Mesothelial cell of epicardium (in vitro differentiated cells): ENCODE measurements at places on chromosomes 1 and 21.

DNA sequence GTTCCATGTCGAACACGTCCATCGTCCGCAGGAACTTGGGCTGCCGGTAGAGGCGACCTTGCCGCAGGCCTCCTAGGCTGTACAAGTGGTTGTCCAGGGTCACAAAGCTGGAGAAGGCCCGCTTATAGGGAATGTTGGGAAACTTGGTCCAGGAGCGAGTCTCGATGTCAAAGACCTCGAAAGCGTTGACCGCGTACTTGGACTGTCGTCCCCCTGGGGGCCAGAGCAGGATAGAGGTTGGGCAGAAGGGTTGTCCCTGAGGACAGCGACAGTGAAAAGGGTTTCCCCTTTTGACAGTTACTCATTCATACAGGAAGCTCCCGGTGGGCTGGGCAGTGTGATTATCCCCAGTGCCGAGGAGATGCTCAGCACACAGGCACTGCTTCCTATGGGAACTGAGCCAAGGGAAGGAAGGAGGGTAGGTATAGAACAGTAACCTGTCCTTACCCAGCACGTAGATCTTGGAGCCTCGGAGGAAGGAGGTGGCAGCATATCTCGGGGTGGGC, 17.5 kb downstream of the KLHDC8A start:
- DNase-seq, result no peak
- H3K27me3 ChIP-seq, result peaks cover 35% of the 10 kb centered on the region
- no peak overlapping the region for H3K4me3 ChIP-seq
- peaks cover 5% of the 10 kb centered on the region for H3K4me1 ChIP-seq
- H3K27ac ChIP-seq, result no peak overlapping the region

DNA sequence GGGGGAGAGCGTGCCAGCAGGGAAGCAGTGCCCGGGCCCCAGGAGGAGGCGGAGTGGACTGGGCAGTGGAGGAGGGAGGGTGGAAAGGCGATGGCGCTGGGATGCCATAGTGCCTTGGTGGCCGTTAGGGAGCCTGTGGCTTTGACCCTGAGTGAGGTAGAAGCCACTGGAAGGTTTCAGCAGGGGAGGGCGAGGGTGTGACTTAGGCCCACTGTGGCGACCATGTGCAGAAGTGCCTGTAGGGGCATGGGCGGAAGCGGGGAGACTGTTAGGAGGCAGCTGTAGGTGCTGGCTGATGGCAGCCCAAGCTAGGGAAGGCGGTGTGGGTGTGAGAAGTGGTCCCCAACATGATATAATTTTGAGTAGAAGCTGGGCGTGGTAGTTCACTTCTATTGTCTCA, 28.2 kb downstream of the LHX4 start:
- H3K4me3 ChIP-seq, result no peak overlapping the region

- H3K36me3 ChIP-seq, result no peaks in the 10 kb centered on the region
- DNase-seq, result no peak
- H3K4me1 ChIP-seq, result no peaks in the 10 kb centered on the region
- no peak overlapping the region for H3K4me3 ChIP-seq
- H3K27ac ChIP-seq, result no peak overlapping the region
Observed at GRCh38 chr1:157806431-157807149, 13.3 kb downstream of the FCRL1 start.

DNA sequence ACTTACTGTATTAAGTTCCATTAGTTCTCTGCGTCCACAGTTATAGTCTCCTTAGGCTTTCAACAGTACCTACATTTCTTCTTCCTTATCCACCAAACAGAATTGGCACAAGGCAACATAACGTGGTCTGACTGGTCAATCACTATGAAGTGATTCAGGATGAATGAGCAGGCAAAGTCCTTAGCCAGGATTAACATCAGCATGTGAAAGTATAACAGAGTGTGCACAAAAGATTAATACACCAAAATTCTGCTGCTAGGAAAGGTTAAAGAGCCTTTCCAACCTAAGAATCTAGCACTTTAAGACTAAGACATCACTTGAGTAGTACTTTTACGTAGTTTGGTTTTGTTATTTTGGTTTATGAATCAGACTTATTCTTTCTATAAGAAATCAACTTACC, 15.8 kb downstream of the DEPDC1 start:
- no peak overlapping the region for H3K4me3 ChIP-seq
- no peak overlapping the region for H3K27ac ChIP-seq
- no peak for DNase-seq
- no peaks in the 10 kb centered on the region for H3K27me3 ChIP-seq
- no peaks in the 10 kb centered on the region for H3K4me1 ChIP-seq
- peaks cover 23% of the 10 kb centered on the region for H3K36me3 ChIP-seq

DNA sequence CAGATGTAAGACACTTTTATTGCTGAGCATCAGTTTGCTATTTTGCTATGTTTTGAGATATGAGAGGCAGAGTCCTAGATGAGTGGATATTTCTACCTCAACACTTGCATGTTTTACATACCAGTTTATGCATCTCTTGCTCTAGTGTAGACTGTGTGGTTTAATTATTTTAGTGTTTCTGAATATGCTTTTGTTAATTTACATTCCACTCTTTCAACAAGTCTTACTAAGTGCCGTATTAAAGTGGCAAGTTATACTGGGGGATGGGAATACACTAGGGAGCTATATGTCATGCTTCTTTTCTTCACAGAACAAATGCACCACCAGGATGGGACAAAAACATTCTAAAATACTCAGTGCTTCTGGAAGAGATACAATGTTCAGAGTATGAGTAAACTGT, 507.7 kb upstream of the PRMT6 start:
- H3K27me3 ChIP-seq, result no peaks in the 10 kb centered on the region
- no peak overlapping the region for H3K27ac ChIP-seq
- H3K36me3 ChIP-seq, result no peaks in the 10 kb centered on the region
- no peaks in the 10 kb centered on the region for H3K4me1 ChIP-seq
- no peak for DNase-seq
- no peak overlapping the region for H3K4me3 ChIP-seq

DNA sequence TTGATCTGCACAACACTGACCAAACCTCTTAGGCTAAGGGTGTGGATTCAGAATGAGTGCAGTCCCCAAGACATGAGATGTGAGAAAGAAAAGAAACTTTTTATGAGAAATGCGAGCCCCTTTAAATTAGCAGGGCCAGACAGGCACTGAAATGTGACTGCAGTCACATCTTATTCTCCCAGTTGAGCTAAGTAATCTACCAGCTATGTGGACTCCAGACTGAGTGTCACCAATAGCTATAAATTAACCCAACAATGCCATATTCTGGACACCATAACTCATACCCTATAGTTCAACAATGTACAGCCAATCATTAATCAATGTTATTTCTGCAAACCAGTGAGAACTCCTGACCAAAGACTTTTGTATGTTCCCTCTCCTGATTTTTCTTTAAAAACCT, 153.2 kb downstream of the COQ8A start:
- DNase-seq, result no peak
- H3K4me3 ChIP-seq, result no peak overlapping the region
- H3K4me1 ChIP-seq, result peaks cover 11% of the 10 kb centered on the region
- H3K27ac ChIP-seq, result no peak overlapping the region
- H3K36me3 ChIP-seq, result peaks cover 16% of the 10 kb centered on the region

DNA sequence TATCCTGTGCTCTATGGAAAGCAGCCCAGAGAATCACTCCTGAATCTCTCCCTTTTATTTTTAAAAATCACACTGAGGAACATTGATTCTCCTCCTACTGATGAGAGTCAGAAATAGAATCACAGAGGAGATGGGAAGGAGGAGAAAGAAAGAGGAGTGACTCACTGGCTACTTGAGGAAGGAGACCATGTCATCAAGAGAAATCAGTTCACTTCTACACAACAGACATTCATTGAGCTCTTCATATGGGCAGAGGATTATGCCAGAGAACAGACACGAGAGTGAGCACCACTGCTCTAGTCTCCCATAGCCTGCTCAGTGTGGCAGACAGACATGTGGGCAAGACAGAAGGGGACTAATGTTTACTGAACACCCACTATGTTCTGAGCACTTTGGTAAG, 44.2 kb downstream of the RAB3B start:
- DNase-seq, result no peak
- H3K27me3 ChIP-seq, result no peaks in the 10 kb centered on the region
- no peak overlapping the region for H3K4me3 ChIP-seq
- H3K27ac ChIP-seq, result no peak overlapping the region
- peaks cover 15% of the 10 kb centered on the region for H3K36me3 ChIP-seq
- H3K4me1 ChIP-seq, result no peaks in the 10 kb centered on the region

DNA sequence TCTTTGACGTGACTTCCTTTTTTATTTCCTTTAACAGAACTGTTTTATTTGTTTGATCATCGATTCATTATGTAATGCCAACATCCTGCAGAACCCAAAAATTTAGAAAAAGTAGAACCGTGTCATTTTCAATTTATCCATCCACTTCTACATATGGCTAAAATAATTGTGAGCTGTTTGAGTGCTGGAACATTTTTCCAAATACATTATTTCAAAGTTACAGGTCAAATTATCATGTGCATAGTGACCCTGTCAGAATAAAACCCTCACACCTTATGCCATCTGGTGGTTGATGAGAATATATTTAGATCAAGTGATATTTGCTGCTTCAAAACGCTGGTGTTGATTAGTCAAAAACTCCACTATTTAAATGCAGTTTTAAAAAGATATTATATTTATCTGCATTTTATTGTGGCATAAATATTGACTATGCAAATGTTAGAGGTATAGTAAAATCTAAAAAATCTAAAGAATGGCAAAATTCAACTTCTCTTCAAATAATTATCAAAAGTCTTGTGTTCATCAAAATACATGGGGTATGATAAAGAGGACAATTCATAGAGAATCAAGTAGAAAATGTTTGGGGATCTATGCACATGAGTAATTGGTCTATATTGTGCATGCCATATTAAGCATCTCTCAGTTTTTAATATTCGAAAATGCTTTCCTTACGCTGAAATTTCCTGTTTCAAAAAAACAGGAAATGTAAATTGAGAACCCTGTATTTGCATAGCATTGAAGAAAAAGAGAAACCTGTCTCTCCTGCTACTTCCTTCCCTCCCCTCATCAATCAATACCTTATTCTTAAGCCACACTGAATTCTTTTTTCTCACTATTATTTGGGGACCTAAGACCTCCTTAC, 39.7 kb downstream of the UBE2U start:
- DNase-seq, result no peak
- H3K27me3 ChIP-seq, result no peaks in the 10 kb centered on the region
- no peak overlapping the region for H3K4me3 ChIP-seq
- peak overlapping the region; percentile 83 for H3K27ac ChIP-seq
- no peaks in the 10 kb centered on the region for H3K36me3 ChIP-seq
- peaks cover 47% of the 10 kb centered on the region for H3K4me1 ChIP-seq

- H3K27ac ChIP-seq, result no peak overlapping the region
- H3K4me1 ChIP-seq, result no peaks in the 10 kb centered on the region
- no peak overlapping the region for H3K4me3 ChIP-seq
- DNase-seq, result no peak
- H3K27me3 ChIP-seq, result peaks cover 2% of the 10 kb centered on the region
- H3K36me3 ChIP-seq, result no peaks in the 10 kb centered on the region
Observed at GRCh38 chr1:157753611-157754010, 23.3 kb downstream of the FCRL2 start.

GRCh38 chr1:207115269-207115668, 11.2 kb downstream of the C4BPA start:
- no peak for DNase-seq
- peaks cover 19% of the 10 kb centered on the region for H3K4me1 ChIP-seq
- H3K27ac ChIP-seq, result no peak overlapping the region
- H3K4me3 ChIP-seq, result no peak overlapping the region
- no peaks in the 10 kb centered on the region for H3K27me3 ChIP-seq

DNA sequence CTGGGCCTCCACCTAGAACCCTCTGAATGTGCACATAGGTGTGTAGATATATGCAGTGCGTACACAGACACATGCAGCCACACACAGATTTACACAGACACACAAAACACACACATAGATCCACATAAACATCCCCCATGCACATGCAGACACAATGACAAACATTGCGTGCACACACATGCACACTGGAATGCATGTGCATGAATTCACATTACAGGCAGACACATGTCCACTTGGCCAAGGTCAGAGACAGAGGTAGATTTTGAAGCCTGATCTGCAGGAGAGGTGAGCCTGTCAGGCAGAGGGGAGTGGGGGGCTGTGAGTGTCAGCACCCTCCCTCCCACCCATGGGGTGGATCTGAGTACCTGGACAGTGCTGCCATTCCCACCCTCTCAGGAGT, 338.5 kb downstream of the PTPRU start:
- no peaks in the 10 kb centered on the region for H3K36me3 ChIP-seq
- H3K4me3 ChIP-seq, result no peak overlapping the region

DNA sequence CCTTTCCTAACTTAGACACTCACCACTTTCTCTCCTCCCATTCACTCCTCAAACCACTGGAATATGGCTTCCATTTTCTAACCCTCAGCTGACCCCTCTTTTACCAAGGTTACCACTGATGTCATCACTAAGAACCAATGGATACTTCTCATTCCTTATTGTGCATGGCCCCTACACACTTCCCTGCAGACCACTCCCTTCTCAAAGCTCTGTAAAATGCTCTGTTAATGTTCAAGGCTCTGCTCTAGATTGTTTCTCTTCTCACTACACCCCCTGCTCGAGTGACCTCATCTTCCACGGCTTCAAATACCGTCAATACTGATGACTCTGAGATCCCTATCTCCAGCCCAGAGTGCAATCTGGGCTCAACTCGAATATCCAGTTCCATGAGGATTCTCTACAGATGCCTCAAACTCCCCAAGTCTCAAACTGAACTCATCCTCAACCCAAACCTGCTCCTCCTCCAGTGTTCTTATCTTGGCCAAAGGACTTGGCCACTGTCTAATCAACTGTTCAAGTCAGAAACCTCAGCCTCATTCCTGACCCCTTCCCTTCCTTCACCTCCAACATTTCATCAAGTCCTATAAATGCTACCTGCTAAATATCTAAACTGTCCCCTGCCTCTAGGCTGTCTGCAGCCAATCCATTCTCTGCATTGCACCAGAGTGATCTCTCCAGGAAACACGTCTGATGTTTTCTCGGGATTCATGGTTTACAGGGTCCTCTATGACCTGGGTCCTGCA, 41.3 kb upstream of the BMP8B start:
- H3K27ac ChIP-seq, result peak overlapping the region; percentile 96
- H3K4me3 ChIP-seq, result no peak overlapping the region
- peaks cover under 1% of the 10 kb centered on the region for H3K36me3 ChIP-seq
- H3K27me3 ChIP-seq, result no peaks in the 10 kb centered on the region
- DNase-seq, result no peak
- H3K4me1 ChIP-seq, result peaks cover 57% of the 10 kb centered on the region

- peaks cover 17% of the 10 kb centered on the region for H3K27me3 ChIP-seq
- DNase-seq, result no peak
- H3K4me3 ChIP-seq, result no peak overlapping the region
- peaks cover 15% of the 10 kb centered on the region for H3K4me1 ChIP-seq
- H3K36me3 ChIP-seq, result no peaks in the 10 kb centered on the region
Observed at GRCh38 chr1:41537788-41538351, 53.4 kb upstream of the EDN2 start.

- H3K4me3 ChIP-seq, result no peak overlapping the region
- H3K27me3 ChIP-seq, result peaks cover 13% of the 10 kb centered on the region
- H3K36me3 ChIP-seq, result no peaks in the 10 kb centered on the region
- no peak overlapping the region for H3K27ac ChIP-seq
- peaks cover 2% of the 10 kb centered on the region for H3K4me1 ChIP-seq
Observed at GRCh38 chr1:46862348-46862747, 63.5 kb downstream of the CYP4B1 start.
